ENCODE measurements at places on chromosomes 4 and X. TPM values are rescaled to one million over a fixed set of nuclear protein-coding genes. Genes with fewer than 3 reads are reported as not detected.
A peak's percentile ranks its signal among the peaks of the same experiment; 100 is the strongest.

Gene PHOX2B
- not detected for total RNA-seq

DNA sequence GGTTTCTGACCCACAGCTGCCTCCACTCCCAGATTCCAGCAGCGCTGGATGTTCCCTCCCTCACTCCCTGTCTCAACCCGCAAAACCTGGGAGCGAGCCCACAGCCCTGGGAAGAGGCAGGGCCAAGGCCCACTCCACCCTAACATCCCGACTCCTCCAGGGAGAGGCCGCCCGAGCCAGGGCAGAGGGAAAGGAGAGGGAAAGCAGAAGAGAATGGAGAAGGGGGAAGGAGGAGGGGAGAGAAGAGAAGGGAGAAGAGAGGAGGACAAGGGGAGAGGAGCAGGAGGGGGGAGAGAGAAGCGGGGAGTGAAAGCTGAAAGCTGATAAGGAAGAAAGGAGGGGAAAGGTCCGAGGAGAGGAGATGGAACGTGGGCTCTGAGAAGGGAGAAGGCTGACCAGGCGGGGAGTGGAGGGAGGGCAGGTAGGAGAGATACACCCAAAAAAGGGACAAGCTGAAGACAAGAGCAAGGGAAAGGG, 120.2 kb upstream of the PJA1 start:
- H3K4me3 ChIP-seq: peak overlapping the region; percentile 36
- no peak overlapping the region for H3K27ac ChIP-seq
- peaks cover 9% of the 10 kb centered on the region for H3K4me1 ChIP-seq
- no peaks in the 10 kb centered on the region for H3K27me3 ChIP-seq
- no peak for DNase-seq

DNA sequence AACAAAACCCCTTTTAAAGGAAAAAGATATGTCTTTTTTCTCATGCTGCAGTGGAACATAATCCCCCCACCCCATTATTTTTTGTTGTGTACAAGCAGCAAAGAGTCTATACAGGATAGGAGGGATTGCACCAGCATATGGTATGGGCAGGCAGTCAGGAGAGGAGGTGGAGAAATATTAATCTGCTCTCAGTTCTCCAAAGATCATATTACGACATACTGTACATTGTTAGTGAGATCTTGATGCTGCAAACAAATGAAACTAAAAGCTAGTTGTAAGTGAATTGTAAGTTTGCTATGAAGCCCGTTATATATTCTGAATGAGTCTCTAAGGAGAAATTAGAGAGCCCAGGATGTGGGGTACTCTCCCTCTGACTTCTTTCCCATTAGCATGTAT, 75.3 kb downstream of the RAPGEF2 start:
- H3K4me1 ChIP-seq: no peaks in the 10 kb centered on the region
- no peaks in the 10 kb centered on the region for H3K27me3 ChIP-seq
- DNase-seq: no peak
- no peak overlapping the region for H3K4me3 ChIP-seq

DNA sequence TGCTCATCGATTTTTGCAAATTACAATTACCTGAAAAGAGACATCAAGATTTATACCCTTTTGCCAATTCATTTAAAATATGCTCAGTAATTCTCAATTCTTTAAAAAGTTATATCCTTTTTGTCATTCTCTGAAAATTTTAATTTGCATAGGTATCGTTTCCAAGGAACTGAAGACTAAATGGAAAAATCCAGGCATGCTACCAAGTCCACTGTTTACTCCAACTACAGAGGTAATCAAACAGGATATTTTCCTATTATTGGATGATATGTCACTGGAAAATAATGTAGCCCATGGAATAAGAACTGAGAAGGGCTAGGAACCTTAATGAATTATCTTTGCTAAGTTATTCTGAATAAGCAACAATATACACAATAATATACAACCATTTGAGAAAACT, 132.7 kb downstream of the THOC2 start:
- no peaks in the 10 kb centered on the region for H3K27me3 ChIP-seq
- no peak overlapping the region for H3K4me3 ChIP-seq
- DNase-seq: no peak
- no peaks in the 10 kb centered on the region for H3K36me3 ChIP-seq
- no peak overlapping the region for H3K27ac ChIP-seq

- H3K27me3 ChIP-seq: no peaks in the 10 kb centered on the region
- DNase-seq: no peak
- no peaks in the 10 kb centered on the region for H3K36me3 ChIP-seq
- peaks cover 12% of the 10 kb centered on the region for H3K4me1 ChIP-seq
- no peak overlapping the region for H3K4me3 ChIP-seq
Measured at GRCh38 chr4:56261027-56261426, 126.3 kb downstream of the AASDH start.

DNA sequence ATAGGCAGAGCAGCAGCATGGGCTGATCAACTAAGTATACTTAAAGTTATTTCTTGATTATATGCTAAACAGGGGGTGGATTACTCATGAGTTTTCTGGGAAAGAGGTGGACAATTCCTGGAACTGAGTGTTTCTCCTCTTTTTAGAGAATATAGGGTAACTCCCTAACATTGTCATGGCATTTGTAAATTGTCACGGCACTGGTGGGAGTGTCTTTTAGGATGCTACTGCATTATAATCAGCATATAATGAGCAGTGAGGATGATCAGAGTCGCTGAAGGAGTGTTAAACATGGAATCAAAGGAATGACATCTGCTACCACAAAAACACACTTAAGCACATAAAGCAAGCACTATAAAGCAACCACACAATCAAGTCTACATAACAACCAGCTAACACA, 66.5 kb downstream of the SPIN4 start:
- no peak for DNase-seq
- no peaks in the 10 kb centered on the region for H3K36me3 ChIP-seq
- H3K27ac ChIP-seq: no peak overlapping the region
- H3K4me1 ChIP-seq: no peaks in the 10 kb centered on the region

All from T-cell (primary cell).